ENCODE measurements at places on chromosomes 11 and 22. TPM values are rescaled to one million over a fixed set of nuclear protein-coding genes. Genes with fewer than 3 reads are reported as not detected.

GRCh38 chr22:38834991-38835390, 8.8 kb downstream of the NPTXR start:
- ATAC-seq: no peak

- no peak for ATAC-seq
Observed at GRCh38 chr11:120707098-120707497, 195.6 kb downstream of the GRIK4 start.

DNA sequence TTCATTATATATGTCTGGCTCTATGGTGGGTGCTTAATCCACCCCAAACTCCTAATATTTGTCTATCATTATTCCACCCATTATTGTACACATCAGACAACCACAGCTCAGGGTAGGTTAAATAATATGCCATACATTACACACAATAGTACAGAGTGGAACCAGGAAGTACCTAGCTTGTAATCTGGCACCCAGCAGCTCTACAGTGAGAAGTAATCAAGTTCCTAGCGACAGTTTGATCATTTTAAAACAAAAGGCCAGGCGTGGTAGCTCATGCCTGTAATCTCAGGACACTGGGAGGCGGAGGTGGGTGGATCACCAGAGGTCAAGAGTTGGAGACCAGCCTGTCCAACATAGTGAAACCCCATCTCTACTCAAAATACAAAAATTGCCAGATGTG, 141.0 kb downstream of the LARGE1 start:
- no peak for ATAC-seq

DNA sequence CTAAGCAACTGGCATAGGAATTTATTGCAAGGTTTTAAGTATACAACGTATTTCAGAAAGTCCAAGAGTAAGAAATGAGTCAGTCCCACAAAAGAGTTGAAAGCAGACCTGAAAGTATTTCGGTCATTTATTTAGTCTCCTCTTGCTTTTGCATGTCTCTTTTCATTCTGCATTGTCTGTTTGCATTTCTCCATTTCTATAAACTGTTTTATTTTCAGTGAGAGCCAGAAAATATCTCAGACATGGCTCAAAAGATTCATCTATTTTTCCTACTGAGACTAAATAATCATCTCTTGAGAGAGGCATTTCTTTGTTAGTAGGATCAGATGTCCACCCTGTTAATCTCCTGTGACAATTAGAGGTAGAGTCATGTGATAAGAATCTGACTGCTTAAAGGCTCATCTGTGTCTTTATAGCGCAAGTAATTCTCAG, 219.1 kb upstream of the CCDC179 start:
- no peak for ATAC-seq

DNA sequence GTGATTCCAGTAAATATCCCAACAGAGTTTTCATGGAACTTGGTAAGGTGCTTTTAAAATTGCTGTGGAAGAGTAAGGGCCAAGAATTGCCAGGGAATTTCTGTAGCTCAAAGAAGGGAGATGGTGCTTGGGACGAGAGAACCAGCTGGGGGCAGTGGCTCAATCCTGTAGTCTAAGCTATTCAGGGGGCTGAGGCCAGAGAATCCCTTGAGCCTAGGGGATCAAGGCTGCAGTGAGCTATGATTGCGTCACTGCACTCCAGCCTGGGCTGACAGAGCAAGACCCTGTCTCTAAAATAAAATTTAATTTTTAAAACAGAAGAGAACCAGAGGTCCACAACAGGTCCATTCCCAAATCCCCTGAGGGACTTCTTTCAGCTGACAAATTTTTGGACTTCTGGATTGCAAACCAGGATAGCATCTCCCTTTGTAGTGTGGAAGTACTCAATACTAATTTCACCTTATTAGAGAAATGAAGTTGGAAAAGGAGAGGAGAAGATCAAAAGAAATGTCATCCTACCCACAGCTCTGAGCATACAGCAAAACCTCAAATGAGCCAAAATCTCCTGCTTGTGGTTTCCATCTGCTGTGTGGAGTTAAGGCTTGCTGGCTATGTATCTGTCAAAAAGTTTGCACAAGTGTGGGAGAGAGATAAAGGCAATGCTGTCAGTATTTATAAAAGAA, 59.2 kb upstream of the CLPB start:
- no peak for ATAC-seq

Gene FRMD8
- total RNA-seq: 49.6 TPM

Gene TOB2
- 40.8 TPM for total RNA-seq

Gene DEFB131B
- not detected for total RNA-seq

Gene TOM1
- total RNA-seq: 60.0 TPM

Gene NEFH
- total RNA-seq: 1.3 TPM

Gene MPPED2
- total RNA-seq: not detected
